Kidney capillary endothelial cell (primary cell): ENCODE measurements at places on chromosomes 12 and 14.

DNA sequence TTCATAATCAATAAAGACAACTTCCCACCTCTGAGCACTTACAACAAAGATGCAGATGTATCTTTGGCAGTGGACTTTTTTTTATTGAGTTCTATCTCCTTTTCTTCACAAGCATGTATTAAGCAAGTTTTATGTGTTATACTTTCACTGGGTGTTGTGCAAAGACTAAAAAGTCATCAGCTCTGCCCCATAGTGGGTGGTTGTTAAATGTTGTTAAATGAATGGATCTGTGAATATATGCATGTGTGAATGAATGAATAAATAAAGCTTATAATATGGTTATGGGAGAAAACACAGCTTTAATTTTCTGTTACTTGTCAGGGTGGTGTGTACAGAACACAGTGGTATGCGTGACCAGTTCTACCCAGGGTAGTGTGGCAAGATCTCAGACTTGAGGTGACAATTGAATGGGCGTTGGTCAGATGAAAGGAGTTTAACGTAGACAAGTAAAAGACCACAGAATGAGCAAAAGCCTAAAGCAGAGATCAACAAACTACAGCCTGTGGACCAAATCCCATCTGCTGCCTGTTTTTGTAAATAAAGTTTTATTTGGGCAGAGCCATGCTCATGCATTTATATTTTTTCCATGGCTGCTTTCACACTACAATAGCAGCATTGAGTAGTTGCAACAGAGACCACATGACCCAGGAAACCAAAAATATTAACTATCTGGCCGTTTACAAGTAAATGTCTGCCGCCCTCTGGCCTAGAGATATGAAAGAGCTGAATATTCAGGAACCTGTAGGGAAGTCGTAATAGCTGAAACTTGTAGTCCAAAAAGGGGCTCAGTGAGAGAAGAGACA is 207.4 kb upstream of the EEA1 start:
- no peak for DNase-seq

- no peak for DNase-seq
These were observed 246.3 kb downstream of the NUAK1 start for GRCh38 chr12:105892362-105892910.

GRCh38 chr14:99664058-99664936 is 19.4 kb downstream of the HHIPL1 start:
- no peak for DNase-seq

DNA sequence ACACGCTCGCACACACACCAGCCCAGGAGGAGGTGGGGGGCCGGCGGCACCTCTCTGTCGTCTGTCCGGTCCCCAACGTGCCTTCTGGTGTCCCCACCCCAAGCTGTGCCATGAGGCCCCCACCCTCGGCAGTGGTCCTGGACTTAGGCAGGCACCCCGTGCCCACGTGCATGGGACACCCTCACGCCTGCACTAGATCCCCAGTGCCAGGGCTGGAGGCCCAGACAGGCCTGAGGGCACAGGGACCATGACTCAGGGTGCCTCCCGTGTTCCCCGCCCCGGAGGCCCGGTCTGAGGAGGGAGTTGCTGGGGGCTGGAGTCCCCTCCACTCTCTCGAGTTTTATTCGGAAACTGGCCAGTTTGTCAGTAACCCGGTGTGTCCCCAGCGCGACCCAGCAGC is 38.8 kb downstream of the LRCOL1 start:
- no peak for DNase-seq

DNA sequence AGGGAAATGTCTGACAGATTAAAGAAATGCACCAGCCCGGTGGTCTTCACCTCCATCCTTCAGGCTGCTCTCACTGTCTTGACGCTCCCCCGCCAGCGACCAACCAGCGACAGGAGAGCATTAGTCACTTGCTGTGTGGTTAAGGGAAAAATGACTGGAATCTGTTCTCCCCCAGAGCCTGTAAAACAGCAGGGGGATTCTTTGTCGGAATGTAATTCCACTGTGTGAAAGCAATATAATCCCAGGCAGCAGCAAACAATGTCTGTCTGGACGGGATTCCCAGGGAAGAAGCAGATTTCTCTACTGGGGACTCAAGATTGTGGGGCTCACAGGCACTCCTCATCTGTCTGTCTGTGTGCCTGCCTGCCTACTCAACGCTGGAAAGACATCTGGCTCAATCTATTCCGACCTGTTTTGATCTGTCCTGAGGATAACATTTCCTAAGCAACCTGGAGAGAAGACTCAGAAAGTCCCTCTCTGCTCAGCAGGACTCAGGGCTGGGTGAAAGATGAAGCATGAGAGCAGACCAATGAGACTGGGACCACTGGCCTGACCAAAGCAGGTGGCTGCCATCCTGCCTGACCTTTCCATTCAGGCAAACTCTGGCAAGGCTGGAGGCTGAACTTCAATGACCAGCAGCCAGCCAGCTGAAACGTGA is 54.6 kb downstream of the NUAK1 start:
- DNase-seq = no peak

DNA sequence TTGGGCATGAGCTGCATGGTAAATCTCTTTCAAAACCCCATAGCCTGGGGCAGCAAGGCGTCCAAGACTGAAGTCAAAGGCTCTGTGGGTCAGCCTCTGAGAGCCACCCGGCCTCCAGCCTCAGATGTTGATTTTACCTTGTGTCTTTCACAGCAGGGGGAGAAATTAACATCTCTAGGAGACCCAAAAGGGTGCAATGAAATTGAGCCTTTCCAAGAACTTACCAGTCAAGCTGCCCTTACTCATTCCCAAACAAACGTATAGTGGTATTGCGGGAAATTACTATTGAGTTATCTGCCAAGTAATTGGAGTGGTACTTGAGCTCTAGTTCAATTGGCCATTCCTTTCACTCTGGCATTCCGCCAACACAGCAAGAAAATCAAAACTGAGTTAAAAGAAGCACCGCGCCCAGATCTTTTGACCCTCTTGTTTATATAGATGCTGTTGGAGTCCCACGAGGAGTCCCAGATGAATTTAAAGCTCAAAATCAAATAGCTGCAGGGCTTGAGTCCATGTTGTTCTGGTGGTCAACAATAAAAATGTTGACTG is 380.7 kb upstream of the SYT1 start:
- DNase-seq = no peak

DNA sequence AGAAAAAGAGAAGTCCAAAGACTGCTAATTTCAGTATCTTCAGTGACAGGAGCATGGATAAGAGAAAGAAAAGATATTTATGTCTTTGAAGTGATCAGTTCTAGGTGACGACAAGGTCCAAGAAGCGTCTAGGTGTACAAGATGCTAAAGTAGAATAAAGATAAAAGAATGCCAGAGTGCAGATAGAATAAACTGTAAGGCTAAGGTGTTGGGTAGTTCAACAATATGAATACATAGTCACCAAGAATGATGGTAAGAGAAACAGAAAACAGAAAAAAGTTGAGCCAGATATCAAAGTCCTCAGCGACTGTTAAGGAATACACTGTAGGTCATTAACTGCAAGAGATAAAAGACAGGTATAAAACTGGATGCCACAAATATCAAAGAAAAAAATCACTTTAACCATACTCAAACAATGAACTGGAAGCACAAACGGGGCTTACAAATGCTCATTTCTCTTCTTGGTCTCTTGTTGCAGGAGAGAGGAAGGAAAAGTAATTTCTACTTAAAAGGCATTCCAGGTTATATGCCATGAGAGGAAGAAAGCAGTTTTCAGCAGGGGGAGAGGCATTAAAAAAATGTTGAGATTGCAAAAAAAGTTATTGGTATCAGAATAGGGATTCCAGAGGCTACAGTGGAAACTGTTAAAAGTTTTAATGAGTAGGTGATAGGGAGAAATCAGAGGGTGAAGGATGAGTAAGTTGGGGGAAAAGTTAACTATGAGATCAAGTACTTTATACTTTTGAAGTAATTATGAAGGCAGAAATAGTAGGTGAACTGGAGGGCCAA is 121.5 kb downstream of the CEP83 start:
- no peak for DNase-seq

DNA sequence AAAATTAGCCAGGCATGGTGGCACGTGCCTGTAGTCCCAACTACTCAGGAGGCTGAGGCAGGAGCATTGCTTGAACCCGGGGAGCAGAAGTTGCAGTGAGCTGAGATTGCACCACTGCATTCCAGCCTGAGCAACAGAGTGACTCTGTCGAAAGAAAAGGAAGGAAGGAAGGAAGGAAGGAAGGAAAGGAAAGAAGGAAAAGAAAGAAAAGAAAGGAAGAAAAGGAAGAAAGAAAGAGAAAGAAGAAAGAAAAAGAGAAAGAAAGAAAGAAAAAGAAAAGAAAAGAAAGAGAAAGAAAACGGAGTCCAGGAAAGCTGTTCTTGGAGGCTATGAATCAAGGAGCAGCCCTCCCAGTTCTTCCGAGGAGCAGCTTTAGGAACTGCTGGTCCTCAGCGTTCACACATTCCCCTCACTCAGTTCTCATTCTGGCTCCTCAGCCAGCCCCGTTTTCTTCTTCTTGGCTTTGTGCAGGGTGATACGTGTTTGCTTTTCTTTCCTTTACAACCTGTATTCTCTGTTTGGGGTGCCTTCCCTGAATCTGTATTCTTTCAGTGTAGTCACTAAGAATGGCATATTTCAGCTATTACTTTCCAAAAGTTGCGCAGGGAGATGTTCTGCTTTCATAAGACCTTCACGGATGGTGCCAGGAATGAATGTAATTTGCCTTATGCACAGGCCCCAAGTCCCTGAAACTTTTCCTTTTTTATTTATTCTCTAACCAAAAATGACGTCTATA is 12.2 kb downstream of the FBXL14 start:
- DNase-seq = no peak

DNA sequence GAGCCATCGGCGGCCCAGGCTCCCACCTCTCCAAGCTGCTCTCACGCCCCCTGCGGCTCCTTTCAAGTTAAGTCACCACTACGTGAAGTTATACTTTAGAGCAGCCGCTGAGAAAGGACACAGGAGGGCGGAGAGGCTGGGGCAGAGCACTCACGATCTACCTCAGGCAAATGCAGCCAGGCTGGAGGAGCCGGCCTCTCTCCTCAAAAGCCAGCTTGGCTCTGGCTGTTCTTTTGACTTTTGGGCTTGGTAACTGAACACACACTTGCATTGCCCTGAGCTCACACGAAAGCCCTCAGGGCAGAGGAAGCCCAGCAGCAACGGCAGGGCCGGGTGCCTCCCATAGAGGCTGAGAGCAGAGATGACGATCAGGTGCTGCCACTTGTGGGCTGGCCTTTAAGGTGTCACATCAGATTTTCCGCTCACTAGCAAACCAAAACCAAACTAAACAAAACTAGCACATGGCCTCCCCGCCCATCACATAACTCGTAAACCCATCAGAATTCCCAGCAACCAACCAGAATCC is 75.2 kb downstream of the PITPNM2 start:
- DNase-seq = no peak

- no peak for DNase-seq
These were observed 22.0 kb upstream of the SRRM4 start for GRCh38 chr12:118959348-118959747.

DNA sequence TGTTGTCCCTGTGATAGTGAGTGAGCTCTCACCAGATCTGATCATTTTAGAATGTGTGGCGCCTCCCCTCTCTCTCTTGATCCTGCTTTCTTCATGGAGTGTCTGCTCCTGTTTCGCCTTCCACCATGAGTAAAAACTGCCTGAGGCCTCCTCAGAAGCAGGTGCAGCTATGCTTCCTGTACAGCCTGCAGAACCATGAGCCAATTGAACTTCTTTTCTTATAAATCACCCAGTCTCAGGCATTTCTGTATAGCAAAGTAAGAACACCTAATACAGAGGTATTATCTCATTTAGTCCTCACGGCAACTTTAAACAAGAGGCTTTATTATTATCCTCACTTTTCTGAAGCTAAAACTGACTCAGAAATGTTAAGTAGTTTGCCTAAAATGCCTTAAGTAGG is 81.3 kb upstream of the BTG1 start:
- DNase-seq = no peak

DNA sequence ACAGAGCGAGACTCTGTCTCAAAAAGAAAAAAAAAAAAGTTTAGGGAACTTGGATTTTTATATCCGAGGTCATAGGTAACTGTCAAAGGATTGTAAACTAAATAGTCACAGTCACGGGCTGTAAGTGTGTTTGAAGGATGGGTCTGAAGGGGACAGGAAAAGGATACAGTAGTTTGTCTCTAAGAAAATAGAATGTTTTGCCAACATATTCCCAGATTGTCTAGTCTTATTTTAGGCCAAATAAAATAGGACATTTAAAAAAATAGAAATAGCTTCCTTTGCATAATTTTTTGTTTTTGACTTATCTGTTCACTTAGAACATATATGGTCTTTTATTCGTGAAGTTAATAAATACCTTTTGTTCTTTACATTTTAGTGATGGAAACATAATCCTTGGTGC is 24.2 kb upstream of the REP15 start:
- DNase-seq = no peak

DNA sequence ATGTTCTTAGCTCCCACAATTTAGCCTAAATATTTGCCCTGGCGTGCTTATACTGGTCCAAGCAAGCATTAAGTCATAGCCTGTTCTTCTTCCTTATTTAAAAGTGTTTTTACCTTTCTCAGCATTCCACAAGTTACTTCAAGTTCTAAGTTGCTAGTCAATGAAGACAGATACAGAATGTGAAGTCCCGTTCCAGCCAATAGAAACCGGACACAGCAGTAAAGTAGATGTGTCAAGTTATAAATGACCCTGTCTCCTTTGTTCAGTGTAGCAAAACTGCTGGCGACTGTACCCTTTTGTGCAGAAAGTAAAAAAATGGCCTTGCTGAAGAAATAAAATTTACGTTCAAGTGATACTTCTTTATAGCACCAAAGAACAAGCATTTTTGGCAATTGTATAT is 3.9 kb downstream of the SNAPC1 start:
- DNase-seq = no peak

GRCh38 chr14:63632932-63633514 is 8.6 kb downstream of the WDR89 start:
- peak; percentile 50 for DNase-seq

DNA sequence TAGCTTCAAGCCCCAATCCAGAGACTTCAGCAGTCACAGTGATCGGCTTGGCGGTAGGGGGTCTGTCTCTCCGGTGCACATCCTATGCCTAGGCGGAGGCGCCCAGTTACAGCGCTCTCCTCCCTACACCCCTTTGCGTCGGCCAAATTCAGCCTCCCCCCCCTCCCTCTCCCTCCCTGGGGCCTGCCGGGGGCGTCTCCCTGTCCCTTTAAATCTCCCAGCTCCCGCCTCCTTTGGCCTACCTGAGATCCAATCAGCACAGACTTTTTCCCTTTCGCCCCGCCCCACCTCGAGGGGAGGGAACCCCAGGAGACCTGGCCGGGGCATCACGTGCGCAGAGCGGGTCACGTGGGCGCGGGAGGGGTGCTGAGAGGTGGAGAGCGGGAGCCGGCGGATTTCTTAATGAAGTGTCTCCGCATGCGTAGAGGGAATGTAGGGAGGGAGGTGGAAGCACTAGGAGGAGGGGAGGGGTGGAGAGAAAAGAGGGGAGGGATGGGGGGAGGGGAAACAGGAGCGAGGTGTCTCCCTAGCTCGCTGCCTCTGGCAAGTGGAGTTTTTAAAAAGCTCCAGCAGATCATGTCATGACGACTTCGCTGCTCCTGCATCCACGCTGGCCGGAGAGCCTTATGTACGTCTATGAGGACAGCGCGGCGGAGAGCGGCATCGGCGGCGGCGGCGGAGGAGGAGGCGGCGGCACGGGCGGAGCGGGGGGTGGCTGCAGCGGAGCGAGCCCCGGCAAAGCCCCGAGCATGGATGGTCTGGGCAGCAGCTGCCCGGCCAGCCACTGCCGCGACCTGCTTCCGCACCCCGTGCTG is at the start of gene HOXC13:
Gene HOXC13, plus strand, starts transcription at position 506 of the 815 bp plus-strand sequence. Its CDS starts 76 bp downstream, at position 582.
- no peak for DNase-seq

- DNase-seq = no peak
These were observed 73.9 kb upstream of the CAPRIN2 start for GRCh38 chr12:30828686-30829085.

GRCh38 chr14:20002319-20002718 is 356 bp downstream of the OR4Q2 start:
- no peak for DNase-seq
